ENCODE measurements at places on chromosomes 7 and 10. TPM values are rescaled to one million over a fixed set of nuclear protein-coding genes. Genes with fewer than 3 reads are reported as not detected.

The EPO gene
- not detected for polyA plus RNA-seq

The MYOF gene
- 68.9 TPM for polyA plus RNA-seq

The HMX3 gene
- not detected for polyA plus RNA-seq

DNA sequence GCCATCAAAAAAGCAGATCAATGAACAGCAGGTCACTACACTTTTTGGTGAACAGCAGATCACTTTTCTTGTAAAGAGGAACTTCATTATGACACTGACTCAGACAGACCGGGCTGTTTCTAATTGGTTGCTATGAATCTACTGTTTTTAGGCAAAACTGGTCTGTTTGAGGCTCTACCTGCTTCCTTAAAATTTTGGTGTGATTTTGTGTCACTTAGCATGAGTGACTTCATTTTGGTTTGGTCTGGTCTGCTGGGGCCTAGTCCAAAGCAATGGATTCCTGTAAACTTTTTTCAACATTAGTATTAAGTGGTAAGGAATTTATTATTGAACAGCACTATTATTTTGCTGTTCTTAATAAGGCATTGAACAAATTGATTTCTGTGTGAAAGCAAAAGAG lies 41.8 kb upstream of the C10orf71 start:
- no peak for DNase-seq

DNA sequence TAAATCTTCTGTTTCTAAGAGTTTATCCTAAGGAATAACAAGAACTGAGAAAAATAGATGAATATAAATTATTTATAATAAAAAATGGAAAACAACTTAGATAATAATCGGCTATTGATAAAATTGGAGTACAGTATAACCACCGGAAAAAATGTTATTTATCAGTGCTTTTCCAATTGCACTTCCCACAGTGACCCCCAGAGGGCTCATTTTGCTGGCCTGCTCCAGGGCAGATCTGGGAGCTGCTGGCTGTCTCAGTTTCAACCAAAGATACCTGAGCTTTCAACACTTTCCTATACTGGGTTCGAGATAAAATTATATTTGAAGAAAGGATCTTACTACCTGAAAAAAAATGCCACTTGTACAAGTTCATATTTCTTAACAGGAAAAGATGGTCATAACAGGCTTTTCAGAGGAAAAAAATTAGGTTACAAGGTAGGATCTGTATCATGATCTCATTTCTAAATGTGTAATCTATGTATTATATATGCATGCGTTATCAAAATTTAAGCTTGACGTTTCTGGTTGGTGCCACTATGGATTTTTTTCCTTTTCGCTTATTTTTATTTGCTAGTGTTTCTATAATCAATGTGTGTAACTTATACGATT lies 165.7 kb downstream of the NPSR1 start:
- DNase-seq = peak; percentile 10

- DNase-seq = no peak
These were observed 396.5 kb downstream of the POM121L12 start for GRCh38 chr7:53431901-53432300.

GRCh38 chr10:60980997-60981396 lies 37.0 kb upstream of the RHOBTB1 start:
- no peak for DNase-seq

DNA sequence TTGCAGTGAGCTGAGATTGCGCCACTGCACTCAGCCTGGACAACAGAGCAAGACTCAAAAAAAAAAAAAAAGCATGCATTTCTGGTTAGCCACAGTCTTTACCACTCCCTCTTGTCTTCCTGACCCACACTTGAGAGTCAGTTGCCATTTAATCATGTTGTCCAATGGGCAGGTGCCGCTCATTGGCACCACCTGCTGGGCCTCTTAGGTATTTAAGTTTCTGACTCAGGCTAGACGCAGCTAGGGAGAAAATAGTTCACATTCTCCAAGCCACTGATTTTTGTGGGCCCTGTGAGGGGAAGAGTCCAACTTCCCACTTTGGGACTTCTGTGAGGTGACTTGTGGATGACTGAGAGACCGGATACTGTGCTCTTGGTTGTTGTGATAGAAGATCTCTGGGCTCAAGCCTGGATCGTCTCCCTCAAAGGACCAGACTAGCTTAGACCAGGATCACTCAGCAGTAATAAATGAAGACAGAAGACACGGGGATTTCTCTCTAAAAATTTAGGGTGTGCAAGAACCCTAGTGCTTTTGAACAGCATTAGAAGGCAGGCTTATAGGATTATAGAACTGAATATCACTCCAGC lies 26.8 kb upstream of the SORCS3 start:
- DNase-seq = no peak

DNA sequence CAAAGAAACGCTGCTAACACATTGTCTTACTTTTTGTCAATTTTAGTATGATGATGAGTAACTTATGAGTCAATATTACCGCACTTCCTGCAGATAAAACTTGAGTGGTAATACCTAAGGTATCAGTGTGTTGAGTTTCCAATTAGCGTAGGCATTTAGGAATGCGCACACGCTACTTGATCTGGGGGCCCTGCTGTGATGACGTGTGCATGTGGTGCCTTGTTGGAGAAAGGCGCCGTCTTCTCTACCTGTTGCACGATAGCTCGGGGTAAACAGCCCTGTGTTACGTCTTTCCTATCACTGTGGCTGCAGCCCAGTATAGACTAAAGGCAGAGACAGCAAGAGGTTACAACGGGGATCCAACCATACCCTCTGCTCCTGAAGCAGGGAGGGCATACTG lies 476.8 kb upstream of the ADARB2 start:
- DNase-seq = no peak

GRCh38 chr7:15113752-15114151 lies 211.2 kb upstream of the DGKB start:
- DNase-seq = no peak

DNA sequence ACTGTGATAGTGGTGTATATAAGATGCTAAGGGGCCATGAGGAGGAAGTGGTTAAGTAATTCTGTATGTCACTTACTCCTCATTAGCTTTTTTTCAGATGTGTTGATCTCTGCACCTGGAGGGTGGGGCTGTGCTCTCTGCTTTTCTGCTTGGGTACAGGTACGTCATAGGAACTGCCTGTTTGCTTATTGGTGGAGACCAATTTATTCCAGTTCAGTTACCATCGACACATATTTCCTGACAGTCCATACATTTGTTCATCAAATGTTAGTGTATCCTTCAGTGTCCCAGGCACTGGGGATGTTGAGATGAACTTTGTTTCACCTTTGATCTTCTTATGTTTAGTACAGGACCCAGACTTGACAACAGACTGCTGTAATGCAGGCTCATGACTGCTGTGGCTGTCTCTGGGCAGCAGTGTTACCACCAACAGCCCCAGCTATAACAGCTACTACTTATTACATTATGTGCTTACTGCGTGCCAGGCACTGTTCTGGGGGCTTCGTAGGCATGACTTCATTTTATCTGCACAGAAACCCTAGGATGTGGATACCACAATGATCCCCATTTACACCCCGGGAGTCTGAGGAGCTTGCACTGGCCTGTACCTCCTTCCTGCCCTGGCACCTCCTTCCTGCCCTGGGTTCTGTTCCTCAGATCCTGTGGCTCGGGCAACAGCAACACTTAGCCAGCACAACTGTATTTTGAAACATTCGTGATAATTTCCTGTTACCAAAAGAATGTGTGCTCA lies 87.4 kb downstream of the BUB3 start:
- no peak for DNase-seq

DNA sequence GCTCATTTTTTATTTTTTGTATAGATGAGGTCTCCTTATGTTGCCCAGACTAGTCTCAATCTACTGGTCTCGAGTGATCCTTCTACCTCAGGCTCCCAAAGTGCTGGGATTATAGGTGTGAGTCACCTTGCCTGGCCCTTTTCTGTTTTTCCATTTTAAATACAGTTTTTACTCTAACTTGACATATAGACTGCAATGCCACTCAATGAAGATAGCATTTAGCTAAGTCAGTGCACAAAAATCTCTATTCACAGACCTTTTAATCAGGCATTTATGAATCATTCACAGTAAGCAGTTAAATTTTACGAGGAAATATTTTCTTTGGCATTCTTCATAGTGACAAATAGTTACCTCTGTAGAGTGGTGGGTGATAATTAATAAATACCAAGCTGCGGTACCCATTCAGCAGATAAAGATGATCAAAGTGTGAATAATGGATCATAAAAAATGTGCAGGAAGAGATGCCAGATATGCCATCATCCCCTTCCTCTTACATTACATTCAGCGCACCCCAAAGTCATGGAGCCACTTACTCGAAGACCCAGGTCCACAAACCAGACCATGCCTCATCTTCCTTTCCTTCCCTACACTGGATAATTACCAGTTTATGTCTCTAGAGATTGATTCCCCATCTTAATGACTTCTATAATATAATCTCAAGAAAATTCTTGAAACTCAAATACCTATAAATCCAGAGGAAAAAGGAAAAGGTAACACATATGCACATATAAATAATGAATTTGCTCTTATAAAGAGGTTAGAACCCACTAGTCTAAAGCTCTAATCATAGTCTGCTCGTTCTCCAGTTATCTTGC lies 56.0 kb downstream of the UBE2H start:
- DNase-seq = no peak

GRCh38 chr10:116868722-116869121 lies 19.4 kb downstream of the ENO4 start:
- DNase-seq = no peak

DNA sequence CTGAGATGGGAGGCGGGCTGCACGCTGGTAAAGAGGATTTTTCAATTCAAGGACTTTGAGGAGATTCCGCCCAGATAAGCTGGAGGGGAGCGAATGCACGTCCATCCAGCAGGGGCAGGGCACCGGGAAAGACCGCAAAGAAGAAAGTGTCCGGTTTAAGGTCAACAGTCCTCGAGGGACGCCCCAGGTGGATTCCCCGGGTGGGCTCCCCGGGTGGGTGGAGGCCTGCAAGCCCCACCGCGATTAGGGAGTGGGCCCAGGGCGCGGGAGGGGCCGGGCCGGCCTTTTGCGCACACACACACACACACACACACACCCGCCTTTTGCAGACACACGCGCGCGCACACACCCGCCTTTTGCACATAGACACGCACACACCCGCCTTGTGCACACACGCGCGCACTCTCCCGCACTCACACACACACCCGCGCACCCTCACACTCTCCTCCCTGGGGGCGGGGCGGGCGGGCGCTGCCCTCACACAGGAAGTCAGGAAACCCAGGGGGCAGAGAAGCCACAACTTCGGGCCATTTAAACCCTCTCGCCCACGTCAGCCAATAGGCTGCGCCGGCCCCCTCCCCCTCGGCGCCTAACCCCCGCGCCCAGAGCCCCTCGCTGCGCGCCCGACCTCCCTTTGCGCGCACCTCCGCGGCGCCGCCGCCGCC lies 615 bp downstream of the ARHGAP12 start:
- DNase-seq = peak; percentile 76

GRCh38 chr7:154484406-154484805 lies 432.2 kb downstream of the DPP6 start:
- no peak for DNase-seq

All from right lung (tissue), 10 donors.